Hippocampal formation (tissue), 2 donors: ENCODE measurements at places on chromosomes 6 and 20.

- DNase-seq, result no peak
These were observed 70.3 kb upstream of the HEY2 start for GRCh38 chr6:125679128-125679527.

- DNase-seq, result no peak
These were observed 28.2 kb upstream of the SALL4 start for GRCh38 chr20:51830538-51830937.

- no peak for DNase-seq
These were observed 21.9 kb upstream of the IPCEF1 start for GRCh38 chr6:154378518-154378917.

- DNase-seq, result no peak
These were observed 20.1 kb downstream of the DCBLD1 start for GRCh38 chr6:117502580-117502979.

GRCh38 chr6:87791982-87792381, 89.9 kb upstream of the AKIRIN2 start:
- no peak for DNase-seq

GRCh38 chr6:126072172-126072571, 85.8 kb downstream of the TRMT11 start:
- no peak for DNase-seq

DNA sequence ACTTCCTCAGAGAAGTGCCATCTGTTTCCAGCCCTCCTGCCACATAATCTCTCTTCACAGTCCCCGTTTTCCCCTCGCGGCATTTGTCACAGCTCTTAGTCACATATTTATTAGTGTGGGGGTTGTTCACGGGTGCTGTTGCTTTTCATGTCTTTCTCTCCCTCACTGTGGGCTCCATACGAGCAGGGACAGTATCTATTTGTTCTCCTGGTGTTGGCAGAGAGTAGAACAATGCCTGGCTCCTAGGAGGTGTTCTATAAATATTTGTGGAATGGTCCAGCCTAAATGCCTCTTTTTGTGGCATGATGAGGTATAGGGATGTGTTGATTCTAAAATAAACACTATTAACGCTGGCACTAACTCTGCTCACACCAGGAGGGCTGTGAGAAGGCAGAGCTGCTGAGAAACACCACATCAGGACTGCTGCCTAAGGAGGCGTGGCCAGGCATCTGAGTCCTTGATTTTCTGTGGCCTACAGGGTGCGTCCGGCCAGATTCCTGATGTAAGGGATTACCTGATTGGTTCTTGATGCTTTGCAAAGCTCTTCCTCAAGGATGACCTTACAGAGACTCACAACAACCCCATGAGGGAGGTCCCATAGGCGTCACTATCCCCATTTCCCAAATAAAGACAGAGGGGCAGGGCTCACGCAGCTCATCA, 219.8 kb upstream of the ARID1B start:
- peak; percentile 55 for DNase-seq

DNA sequence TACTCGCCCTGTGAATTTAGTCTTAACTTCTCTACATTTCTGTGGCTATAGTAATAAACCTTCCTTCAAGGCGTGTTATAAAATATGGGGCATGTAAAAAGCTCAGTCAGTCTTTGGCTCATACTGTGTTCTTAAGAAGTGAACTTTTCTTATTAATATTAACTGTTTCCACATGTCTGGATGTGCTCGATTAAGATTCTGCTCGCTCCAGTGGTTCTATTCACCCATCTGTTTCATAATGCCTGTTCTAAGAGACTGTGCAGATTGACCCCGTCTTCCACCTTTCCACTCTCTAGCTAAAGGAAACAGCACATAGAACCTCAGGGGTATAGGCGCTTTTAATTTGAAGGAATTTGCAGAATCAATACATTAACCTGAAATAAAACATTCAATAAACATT, 99.9 kb downstream of the L3MBTL3 start:
- no peak for DNase-seq

DNA sequence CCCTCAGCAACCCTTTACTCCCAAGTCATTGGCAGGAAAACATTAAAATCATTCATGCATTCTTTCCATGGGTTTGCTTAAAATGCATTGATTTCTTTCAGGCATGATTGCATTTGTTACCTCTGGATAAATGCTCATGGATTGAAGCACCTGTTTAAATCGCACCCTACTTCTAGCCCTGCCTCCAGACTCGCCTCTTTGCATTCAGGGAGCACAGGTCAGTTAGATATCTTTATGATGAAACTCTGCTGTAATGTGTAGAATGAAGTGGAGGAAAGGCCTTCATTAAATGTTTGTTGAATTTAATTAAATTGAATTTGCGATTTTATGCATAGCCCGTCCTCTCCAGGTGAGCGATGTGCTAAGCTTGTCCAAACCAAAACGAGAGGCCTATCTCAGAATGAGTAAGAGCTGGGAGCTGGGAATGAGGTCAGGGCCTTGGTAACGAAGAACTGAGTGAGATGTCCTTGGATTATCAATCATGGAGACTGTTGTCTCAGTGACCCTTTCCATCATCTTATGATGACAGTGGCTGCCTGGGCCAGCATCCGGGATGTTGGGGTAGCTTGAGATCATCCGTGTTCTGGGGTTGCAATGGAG, 210.1 kb downstream of the SYNDIG1 start:
- no peak for DNase-seq

- no peak for DNase-seq
These were observed 101.5 kb upstream of the SCP2D1 start for GRCh38 chr20:18712131-18712530.

DNA sequence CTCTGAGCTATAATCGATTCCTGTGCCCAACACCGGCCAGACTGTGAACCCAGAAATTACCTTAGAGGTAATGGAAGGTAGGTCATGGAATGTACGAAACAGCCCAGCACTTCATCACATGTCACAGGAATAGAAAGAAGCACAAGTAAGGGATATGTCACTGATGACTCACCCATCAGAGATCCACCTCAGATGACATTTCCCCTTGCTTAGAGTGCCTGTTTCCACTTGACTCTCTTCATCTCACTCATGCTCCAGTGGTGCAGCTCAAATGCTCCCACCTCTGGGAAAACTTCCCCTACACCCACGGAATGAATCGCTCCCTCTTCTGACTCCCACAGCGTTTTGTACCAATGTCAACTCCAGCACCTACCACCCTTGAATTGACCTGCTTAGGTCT, 381.6 kb upstream of the CNR1 start:
- DNase-seq, result no peak

- no peak for DNase-seq
These were observed 997 bp upstream of the FBXO30 start for GRCh38 chr6:145815309-145816274.

GRCh38 chr6:116066789-116067188, 6.1 kb upstream of the FRK start:
- DNase-seq, result no peak

DNA sequence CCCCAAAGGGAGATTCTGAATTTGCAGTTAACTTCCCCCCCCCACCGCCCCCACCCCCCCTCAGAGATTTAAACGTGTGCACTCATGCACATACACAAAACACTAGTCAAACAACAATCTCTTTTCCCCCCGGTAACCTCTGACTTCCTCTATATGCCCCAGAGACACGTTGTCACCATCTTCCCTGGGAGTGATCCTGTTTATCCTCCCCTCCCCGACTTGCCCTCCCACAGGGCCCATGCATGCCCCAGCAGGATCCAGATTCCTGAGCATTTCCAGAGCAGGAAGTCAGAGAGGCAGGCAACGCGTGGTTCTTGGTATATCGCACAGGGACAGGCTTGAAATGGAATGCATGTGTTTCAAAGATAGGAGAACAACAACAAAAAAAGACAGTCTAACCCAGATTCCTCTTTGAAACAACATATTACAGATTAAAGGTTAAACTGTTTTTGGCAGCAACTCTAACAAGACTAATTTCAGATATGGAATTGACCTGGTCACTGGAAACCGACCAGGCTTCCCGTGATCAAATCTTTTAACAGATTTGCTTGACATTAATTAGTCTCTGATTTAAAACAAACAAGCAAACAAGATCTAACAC, 1.3 kb downstream of the BLCAP start:
- no peak for DNase-seq

DNA sequence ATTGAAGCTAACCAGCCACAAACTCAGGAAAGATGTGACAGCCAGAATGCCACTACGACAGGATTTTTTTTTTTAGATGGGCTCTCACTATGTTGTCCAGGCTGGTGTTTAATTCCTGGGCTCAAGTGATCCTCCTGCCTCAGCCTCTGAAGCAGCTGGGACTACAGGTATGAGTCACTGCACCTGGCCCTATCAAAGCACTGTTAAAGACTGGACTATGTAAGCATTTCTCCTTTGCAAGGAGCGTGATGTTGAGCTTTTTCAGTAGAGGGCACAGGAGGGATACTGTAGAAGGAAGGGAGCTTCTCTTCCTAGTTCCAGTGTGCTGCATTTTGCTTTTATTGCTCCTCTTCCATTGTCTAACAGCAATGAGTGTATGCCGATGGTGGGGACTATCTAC, 35.8 kb downstream of the ZBTB9 start:
- DNase-seq, result no peak

- DNase-seq, result no peak
These were observed 44.9 kb upstream of the FAM83B start for GRCh38 chr6:54801669-54802068.
